ENCODE measurements at places on chromosomes 3 and 15. TPM values are rescaled to one million over a fixed set of nuclear protein-coding genes. Genes with fewer than 3 reads are reported as not detected.

SEMA5B gene
- polyA plus RNA-seq, result 0.03 TPM

DNA sequence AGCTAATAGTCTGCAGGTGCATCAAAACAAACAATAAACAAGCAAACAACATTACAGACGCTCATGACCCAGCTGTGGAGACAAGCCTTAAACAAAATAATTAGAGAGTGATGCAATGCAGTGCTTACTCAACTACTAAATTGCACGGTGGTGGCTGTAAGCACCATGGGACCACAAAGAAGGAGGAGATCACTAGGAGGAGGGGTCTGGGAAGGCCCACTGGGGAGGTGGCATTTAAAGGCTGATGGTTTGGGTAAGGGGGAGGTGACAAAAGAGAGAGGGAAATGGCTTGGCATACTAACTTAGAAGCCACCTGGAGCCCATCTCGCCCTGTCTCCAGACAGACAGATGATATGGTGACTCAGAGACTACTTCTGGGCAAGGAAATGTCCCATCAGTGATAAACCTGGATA lies 516.7 kb downstream of the FOXP1 start:
- DNase-seq, result no peak

LSMEM2 gene
- not detected for polyA plus RNA-seq

DNA sequence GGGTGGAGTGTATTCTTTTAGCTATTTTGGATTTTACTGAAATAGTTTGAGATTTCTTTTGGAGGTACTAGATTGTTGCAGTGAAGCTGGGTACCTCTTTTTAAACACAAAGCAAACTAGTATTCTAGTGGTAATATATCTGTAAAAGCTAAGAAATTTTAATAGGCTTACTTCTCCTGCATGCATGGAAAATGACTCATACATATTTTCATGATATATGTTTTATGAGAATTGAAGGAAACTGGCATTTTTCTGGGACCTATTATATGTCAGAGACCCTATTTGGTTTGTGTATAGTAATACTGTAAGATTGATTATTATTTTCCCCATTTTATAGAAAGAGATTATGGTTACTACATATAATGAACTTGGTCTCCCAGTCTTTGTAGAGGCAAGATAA lies 851.0 kb downstream of the DIPK2A start:
- DNase-seq, result no peak

GRCh38 chr3:36596419-36596818 lies 167.9 kb downstream of the DCLK3 start:
- DNase-seq, result no peak

- peak; percentile 55 for DNase-seq
These were observed 8.1 kb downstream of the SPATA12 start for GRCh38 chr3:57068437-57069089.

DNA sequence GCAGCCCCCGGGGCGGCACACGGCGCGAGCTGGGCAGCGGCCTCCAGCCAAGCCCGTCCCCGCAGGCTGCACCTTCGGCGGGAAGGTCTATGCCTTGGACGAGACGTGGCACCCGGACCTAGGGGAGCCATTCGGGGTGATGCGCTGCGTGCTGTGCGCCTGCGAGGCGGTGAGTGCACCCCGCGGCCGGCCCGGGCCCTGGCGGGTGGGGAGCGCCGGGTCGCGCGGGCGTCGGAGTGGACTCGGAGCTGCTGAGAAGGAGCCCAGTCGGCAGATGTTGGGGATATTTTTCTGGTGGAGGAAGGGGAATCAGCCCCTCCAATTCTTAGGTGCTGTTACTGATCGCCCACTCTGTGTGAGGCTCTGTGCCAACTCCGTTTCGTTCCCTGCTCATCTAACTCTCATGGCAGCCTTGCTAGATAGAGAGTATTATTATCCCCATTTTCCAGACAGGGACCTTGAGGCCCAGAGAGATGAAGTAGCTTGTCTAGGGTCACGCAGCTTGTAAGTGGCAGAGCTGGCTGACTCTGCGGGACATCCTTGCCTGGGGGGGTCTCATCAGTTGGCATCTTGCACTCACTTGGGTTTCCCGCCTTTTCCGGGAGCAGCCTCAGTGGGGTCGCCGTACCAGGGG lies 890 bp downstream of the CHRD start:
- no peak for DNase-seq

- DNase-seq, result no peak
These were observed 1.3 kb downstream of the HHLA2 start for GRCh38 chr3:108297647-108298046.

VILL gene
- polyA plus RNA-seq, result 0.05 TPM

TF gene
- polyA plus RNA-seq, result 0.53 TPM

- no peak for DNase-seq
These were observed 11.0 kb upstream of the CAMKV start for GRCh38 chr3:49880581-49881315.
